ENCODE measurements at places on chromosomes 1 and 21. TPM values are rescaled to one million over a fixed set of nuclear protein-coding genes. Genes with fewer than 3 reads are reported as not detected.

ZP4 gene
- polyA plus RNA-seq: not detected

GNAI3 gene
- polyA plus RNA-seq: 13.5 TPM

CHODL gene
- polyA plus RNA-seq: 37.1 TPM

FAM151A gene
- 24.2 TPM for polyA plus RNA-seq

OR2G6 gene
- polyA plus RNA-seq: 0.03 TPM

TTC24 gene
- 0.99 TPM for polyA plus RNA-seq

CCDC30 gene
- 20.8 TPM for polyA plus RNA-seq

KIF14 gene
- 6.5 TPM for polyA plus RNA-seq

SEMA4A gene
- polyA plus RNA-seq: 18.3 TPM

NBPF3 gene
- 17.9 TPM for polyA plus RNA-seq

TFF3 gene
- polyA plus RNA-seq: 1.9 TPM

BLACAT1 gene
- polyA plus RNA-seq: 2.6 TPM

SFN gene
- polyA plus RNA-seq: 0.75 TPM
